ENCODE measurements at places on chromosomes 3 and 15.

- no peak for DNase-seq
These were observed 58.3 kb downstream of the EPHA3 start for GRCh38 chr3:89165636-89166263.

- peak; percentile 37 for DNase-seq
These were observed 11.0 kb downstream of the LYSMD2 start for GRCh38 chr15:51726302-51727073.

GRCh38 chr15:75718328-75718727 is 5.7 kb upstream of the CSPG4 start:
- no peak for DNase-seq

- DNase-seq: no peak
These were observed 38.4 kb downstream of the NDUFB4 start for GRCh38 chr3:120634539-120634938.

DNA sequence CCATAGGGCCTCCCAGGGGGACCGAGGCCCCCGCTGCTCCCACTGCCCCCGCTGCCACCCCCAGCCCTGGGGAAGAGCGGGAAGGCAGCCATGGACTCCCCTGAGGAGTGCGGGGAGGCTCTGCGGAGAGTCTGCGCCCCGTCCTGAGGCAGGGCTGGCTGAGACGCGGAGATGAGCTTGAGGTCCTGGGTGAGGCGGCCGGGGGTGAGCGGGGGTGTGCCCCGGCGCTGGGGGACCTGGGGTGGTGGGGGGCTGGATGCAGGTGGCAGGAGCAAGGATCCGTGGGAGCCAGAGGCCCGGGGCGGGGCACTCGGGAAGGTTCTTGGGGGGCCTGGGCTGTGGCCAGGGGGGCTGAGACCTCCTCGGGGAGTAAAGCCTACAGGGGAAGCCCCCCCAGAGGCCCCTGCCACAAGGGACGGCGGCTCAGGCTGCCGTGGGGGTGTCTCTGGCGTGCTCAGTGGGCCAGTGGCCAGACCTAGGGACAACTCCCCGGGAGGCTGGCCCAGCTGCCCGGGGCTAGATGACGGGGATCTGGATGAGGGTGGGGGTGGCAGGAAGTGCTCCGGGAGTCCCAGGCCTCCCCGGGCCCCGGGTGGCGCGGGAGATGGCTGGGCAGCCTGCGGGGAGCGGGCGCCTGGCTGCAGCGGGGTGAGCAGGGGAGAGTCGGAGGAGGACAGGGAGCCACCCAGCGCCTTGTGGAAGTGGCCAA is 45.9 kb downstream of the HCN4 start:
- DNase-seq: no peak

- no peak for DNase-seq
These were observed 80.1 kb upstream of the EIF1B start for GRCh38 chr3:40229386-40229785.

DNA sequence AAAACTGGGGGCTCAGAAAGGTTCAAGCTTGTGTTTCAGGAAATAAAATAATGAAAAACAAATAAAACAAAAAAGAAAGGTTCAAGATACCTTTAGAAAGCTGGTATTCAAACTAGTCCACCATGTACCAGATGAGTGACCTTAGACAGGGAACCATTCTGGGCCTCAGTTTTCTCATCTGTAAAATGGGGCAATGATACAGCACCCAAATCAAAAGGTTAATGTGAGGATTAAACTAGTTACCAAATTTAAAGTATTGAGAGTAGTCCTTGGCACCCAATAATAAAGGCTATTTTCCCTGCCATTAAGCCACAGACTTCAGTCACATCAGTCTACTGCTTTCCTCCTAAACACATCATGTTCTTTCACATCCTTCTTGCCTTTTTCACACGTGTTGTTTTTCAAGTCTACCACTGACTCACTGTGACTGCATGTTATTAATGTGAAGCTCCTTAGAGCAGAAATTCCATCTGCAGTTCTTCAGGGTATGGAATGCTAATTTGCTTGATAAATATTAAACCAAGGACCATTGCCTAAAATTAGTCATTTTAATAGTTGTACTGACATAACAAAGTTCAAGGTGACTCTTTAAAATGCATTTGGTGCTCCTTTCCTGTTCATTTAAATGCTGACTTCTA is 19.9 kb downstream of the TAMM41 start:
- no peak for DNase-seq

DNA sequence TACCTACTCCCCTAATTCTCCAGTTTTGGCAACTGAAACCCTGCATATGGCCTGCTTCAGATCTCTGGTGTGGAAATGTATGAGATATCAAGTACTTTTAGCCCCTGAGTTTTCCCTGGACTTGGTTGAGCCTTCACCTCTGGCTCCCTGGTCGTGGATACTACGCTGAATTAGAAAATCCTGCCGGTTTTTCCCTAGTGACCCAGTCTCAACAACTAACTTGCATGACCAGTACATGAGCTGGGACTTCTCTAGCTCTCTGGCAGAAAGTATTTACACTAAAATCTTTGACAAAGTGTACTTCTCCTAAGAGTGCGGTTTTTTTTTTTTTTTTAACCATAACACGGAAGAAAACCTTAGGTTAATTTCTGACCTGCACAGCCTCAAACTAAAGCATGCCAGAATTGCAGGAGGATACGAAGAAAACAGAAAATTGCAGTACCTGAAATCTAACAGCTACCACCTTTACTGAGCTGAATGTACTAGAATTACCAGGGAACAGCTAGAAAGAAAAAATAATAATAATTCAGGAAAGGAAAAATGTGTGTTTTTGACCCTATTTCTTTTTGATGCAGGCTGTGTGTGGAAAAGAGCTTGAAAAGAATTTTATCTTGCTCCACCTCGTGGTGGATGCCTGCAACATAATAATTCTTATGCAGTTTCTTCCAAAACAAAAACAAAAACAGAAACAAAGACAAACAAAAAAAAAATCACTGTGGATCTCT is 165.6 kb downstream of the GMNC start:
- no peak for DNase-seq

DNA sequence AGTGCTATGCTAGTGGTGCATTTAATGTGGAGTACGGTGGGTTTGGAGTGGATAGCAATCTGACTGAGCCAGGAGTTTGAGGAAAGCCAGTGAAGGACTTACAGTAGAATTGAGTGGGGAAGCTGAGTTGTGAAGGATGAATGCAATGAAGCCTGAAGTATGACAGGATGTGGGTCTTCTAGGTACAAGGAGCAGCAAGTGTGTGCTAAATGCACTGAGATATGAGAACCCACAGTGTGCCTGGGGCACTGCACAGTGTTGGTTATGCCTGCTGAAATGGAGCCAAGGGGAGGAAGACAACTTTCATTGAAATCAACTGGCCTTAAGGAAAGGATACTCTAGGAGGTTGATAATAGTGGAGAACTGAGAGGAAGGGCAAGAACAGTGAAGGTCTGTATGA is 105.5 kb upstream of the MRPL3 start:
- no peak for DNase-seq

DNA sequence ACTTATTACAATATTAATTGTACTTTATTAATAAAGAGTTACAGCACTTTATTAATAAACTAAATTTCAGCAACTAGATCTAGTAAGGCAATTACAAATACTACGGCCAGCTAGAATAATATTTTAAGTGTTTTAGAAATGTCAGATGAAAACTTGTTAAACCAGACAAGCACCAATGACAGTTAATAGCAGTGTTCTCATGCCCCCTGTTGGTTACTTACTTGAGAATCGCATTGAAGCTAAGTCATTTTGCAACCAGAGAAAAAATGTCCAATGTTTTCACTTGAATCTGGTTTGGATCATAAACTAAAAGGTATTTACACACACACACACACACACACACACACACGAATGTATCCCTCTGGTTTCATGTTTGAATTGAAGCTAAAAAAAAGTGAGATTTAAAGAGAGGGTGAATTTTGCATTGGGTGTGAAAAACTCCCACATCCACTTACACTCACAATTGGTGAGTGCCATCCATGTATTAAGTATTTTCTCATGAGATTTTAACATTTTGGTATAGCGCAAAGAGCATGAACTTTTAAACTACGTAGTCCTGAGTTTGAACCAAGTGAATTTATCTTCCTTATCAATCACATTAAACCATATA is 347.7 kb downstream of the ZBBX start:
- peak; percentile 64 for DNase-seq

GRCh38 chr3:17639765-17640164 is 102.7 kb downstream of the TBC1D5 start:
- peak; percentile 32 for DNase-seq

DNA sequence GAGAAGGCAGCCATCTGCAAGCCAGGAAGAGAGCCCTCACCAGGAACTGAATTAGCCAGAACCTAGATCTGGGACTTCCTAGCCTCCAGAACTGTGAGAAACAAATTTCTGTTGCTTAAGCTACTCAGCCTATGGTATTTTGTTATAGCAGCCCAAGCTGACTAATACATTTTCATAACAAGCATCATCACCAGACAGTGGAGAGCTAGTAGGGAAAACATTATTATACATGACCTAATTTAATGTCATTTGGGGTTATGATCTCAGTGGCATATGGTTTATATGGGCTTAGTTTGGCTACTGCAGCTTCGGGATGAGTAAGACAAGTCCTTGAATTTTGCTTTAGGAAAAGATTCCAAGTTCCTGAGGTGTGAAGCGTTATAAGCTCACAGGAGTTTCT is 35.6 kb downstream of the LNP1 start:
- DNase-seq: no peak

DNA sequence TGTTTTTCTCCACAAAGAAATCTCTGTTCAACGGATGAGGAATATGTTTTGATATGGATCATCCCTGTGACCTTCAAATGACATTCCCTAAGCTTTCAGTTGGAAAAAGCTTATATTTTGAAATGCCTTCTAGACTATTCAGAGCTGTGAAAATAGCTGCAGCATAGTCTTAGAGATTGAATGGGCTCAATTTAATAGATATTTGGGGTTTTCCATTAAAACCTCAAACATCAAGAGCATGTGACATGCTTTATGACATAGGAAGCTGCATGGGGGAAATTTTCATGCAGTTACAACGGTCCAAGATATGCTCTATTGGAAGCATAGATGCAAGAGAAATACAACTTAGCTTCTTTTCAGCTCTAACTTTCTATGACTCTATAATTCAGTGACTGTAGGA is 102.8 kb downstream of the LSAMP start:
- DNase-seq: no peak

GRCh38 chr3:131485119-131485518 is 17.7 kb downstream of the MRPL3 start:
- DNase-seq: peak; percentile 15

- DNase-seq: no peak
These were observed at the start of gene FSD2 for GRCh38 chr15:82805994-82806406. FSD2 (minus strand) TSS chr15:82806069; CDS start chr15:82787390, 18,679 bp downstream.

- DNase-seq: no peak
These were observed 195.1 kb downstream of the EPHA6 start for GRCh38 chr3:97009427-97010019.

DNA sequence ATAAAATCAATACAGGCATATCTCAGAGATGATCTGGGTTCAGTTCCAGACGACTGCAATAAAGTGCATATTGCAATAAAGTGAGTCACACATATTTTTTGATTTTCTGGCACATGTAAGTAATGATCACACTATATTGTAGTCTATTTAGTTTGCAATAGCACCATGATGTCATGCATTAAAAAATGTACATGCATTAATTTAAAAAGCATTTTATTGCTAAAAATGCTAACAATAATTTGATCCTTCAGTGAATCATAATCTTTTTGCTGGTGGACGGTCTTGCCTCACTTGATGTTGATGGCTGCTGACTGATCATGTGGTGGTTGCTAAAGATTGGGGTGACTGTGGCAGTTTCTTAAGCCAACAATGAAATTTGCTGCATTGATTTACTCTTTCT is 511.1 kb downstream of the OTOL1 start:
- DNase-seq: no peak

DNA sequence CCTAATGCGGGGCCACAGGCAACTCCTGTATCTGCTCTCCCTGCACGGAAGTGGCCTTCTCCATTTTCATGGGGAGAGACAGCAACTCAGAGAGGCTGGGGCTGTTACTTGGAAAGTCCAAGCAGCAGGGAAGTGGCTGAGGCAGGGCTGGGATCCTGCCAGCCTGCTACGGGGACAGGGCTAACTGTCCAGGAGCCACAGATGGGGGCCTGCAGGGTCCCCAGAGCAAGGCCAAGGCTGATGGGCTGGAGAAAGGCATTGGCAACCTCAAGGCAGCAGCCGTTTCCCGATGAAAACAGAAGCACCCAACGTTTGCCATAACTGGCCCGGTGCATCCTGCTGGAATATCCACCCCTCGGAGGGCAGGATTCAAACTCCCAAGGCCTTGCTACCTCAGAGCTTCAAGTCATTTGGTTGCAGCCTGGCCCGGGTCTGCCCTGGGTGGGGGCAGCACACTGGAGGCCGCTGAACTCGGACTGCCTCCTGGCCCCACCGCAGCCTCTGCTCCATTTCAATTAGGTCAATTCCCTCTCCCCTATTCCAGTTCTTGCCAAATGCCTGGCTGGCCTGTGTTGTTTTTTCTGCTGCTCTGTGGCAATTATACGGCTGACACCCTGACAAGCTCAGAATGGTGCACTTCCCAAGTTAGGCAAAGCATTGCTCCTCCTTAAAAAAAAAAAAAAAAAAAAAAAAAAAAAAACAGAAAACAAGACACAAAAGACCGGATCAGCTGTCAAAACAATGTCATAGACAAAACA is 143.5 kb downstream of the NUP210 start:
- DNase-seq: no peak

DNA sequence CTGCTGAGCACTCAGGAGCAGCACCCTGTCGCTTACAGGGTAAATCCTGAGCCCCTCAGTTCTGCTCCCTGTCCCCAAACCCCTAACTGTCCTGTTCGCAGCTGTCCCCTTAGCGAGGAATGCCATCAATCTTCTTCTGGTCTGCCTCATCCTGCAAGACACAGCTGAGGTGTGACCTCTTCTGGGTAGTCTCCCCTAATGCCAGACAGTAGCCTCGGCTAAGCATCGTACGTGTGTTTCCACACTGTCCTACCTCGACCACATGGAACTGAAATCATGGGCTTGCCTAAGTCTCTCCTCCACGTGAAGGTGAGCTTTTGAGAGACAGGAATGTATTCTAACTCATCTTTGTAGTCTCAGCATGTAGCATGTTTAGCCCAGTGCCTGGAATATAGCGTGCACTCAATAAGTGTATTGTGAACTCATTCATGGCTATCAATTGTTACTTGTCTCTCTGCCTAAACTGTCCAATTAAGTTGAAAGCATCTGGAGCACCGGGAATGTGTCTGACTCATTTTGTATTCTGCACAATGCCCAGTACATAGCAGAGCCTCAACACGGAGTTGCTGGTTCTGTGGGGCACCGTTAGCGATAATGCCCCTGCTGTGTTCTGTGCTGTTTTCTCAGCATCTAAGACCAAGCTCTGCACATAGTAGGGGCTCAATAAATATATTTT is 90.2 kb downstream of the HES1 start:
- DNase-seq: no peak

- no peak for DNase-seq
These were observed 56.4 kb downstream of the ZNF621 start for GRCh38 chr3:40581166-40581565.

DNA sequence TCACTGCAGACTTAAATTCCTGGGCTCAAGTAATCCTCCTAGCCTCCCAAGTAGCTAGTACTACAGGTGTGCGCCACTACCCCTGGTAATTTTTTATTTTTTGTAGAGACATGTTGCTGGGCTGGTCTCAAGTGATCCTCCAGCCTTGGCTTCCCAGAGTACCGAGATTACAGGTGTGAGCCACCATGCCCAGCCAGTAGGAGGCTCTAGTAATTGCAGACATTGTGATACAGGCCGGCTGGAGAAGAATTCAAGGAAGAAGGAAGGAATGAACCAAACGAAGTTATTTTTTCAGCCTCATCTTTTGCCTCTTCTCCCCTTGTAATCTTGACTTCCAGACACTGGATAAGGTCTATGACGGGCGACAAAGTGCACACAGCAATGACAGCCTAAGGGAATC is 3.2 kb upstream of the PPP4R2 start:
- DNase-seq: no peak

GRCh38 chr15:55993804-55994560 is 570 bp upstream of the NEDD4 start:
- DNase-seq: peak; percentile 28

Data from astrocyte of the cerebellum (primary cell).